Stimulated activated naive B cell treated with anti-CD40 and anti-IgM and Interleukin-4, amounts not matched to agents 10 μg/mL and 1 μg/mL and 100 μg/mL, for 72 hours (primary cell): ENCODE measurements at places on chromosomes 2 and 18.

GRCh38 chr18:46167971-46168370 lies 63.8 kb downstream of the HAUS1 start:
- H3K4me1 ChIP-seq: peaks cover 44% of the 10 kb centered on the region
- H3K36me3 ChIP-seq: no peaks in the 10 kb centered on the region
- H3K27me3 ChIP-seq: no peaks in the 10 kb centered on the region
- DNase-seq: peak; percentile 81
- peak overlapping the region; percentile 86 for H3K27ac ChIP-seq
- peak overlapping the region; percentile 80 for H3K4me3 ChIP-seq

DNA sequence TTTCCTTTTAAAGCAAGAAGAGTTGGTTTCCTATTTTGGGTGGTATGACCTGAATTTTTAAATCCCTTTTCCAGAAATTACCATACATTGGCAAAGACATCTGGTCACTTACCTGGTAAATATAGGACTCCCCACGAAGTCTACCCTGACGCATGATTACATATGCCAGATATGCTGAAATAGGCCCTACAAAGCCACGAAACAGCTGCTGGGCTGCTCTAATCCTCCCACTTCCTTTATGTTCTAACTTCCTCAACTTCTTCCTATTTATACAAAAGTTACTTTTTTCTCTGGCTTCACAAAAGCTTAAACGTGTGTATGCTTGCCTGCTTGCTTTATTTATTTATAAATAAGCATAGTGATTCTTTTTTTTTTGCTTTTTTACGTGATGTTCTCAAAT lies 186.0 kb upstream of the EPHA4 start:
- DNase-seq: no peak
- H3K27ac ChIP-seq: no peak overlapping the region
- H3K36me3 ChIP-seq: no peaks in the 10 kb centered on the region
- H3K4me1 ChIP-seq: no peaks in the 10 kb centered on the region
- no peak overlapping the region for H3K4me3 ChIP-seq
- H3K27me3 ChIP-seq: no peaks in the 10 kb centered on the region

- H3K27ac ChIP-seq: peak overlapping the region; percentile 97
- peaks cover 53% of the 10 kb centered on the region for H3K36me3 ChIP-seq
- DNase-seq: peak; percentile 64
- no peaks in the 10 kb centered on the region for H3K27me3 ChIP-seq
Measured at GRCh38 chr2:101717071-101717845, 19.8 kb downstream of the MAP4K4 start.

- H3K27me3 ChIP-seq: no peaks in the 10 kb centered on the region
- no peaks in the 10 kb centered on the region for H3K36me3 ChIP-seq
- no peaks in the 10 kb centered on the region for H3K4me1 ChIP-seq
- H3K27ac ChIP-seq: no peak overlapping the region
- no peak overlapping the region for H3K4me3 ChIP-seq
Measured at GRCh38 chr2:189341077-189341476, 100.2 kb upstream of the WDR75 start.

DNA sequence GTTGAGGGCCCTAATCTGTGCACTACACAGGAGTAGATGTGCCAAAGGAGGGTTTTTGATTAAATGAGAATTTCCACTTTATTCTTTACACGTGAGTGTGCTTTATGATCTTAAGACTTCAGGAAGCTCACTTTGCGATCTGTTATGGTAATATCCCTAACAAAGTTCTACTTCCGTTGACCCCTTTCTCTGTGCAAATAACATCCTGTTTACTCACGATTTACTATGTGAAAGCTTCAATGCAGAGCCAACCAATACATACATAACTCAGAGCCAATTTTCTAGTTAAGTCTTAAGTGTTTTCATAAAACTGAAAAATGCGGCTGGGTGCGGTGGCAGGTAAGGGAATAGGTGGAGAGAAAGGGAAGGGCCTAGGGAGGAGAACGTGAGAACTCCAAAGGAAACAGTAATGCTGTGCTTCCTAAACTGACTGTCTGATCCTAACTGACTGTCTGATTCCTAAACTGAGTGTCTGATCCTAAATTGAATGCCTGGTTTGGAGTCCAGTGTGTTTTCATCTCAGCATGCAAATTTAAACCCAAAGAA lies 87.6 kb downstream of the PLCL1 start:
- peaks cover 4% of the 10 kb centered on the region for H3K4me1 ChIP-seq
- H3K27ac ChIP-seq: no peak overlapping the region
- H3K27me3 ChIP-seq: peaks cover 14% of the 10 kb centered on the region
- H3K4me3 ChIP-seq: no peak overlapping the region
- DNase-seq: no peak

DNA sequence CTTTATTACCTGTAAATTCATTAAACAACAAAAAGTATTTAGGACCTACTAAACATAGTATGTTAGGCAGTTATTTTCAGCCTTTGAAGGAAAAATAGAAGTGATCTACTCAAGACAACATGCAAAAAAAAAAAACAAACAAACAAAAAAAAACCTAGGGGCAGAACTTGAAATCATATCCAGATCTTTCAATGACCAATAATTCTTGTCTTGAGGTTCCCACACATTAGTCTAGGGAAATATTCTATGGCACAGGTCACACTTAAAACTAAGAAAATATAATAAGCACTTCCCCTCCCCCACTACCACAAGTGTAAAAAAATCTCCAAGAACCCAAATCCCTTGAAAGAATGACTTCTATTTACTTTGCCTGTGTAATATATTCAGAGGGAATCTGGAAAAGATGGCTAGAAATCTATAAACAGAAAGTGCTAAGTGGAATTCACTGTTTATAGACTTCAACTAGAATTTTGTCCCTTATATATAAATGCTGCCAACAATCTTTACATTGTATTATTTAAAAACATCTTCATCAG lies 3.5 kb downstream of the PELI1 start:
- no peak for DNase-seq
- H3K27ac ChIP-seq: no peak overlapping the region
- H3K36me3 ChIP-seq: peaks cover 14% of the 10 kb centered on the region
- no peak overlapping the region for H3K4me3 ChIP-seq
- peaks cover 31% of the 10 kb centered on the region for H3K4me1 ChIP-seq
- H3K27me3 ChIP-seq: no peaks in the 10 kb centered on the region

DNA sequence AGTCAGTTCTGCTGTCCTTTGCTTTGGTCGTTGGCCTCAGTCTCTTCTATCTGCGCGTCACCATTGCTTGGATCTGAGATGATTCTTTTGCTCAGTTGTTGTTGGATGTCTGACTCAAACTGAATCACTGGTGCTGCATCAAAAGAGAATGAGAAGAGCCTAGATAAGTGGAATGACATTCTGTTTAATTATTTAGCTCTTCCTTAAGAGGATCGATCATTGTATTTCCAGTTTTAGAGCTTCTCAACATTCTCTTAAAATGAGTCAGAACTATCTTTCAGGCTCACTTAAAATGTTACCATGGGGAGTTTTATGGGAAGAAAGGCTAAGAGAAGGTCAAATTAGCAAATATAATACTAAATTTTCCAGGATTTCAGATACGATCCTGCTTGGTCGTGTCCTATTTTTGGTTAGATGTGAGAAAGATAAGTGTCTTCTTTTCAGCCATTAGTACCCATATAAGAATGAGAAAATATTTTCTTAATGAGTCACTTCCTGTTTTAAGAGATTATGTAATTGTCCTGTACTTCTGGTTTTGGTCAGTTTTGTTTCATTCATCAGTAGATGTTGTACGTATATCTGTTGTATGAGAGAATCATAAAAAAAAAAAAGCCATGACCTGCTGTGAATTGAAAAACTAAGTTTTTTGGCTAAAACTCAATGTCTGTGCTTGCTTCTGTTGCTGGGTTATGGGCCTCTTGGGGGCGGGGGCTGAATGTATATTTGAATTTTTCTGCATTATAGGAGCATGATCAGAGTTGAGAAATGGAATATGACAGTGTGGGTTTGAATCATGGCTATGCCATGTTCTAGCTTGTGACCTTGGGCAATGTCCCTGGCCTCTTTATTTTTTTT lies 31.6 kb upstream of the CASP10 start:
- no peak overlapping the region for H3K4me3 ChIP-seq
- DNase-seq: no peak
- peak overlapping the region; percentile 85 for H3K27ac ChIP-seq

DNA sequence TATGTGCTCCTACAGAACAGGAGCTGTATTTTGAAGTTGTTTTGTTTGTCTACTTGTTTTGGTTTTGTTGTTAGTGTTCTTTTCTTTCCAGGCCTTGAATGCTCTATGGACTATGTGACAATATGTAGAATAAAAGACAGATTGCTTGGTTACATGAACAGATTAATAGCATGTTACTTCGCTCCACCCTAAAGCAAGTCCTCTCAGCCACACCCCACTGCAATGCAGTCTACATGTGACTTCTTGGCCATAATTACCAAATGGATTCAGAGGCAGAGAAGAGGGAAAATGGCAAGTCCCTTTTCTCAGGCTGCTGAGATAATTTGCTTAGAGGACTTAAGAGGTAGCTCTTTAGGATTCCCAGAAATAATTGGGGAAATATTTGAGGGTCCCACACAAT lies 123.2 kb upstream of the CYP1B1 start:
- DNase-seq: no peak
- peaks cover 24% of the 10 kb centered on the region for H3K27me3 ChIP-seq
- H3K4me3 ChIP-seq: no peak overlapping the region
- H3K4me1 ChIP-seq: peaks cover 8% of the 10 kb centered on the region
- H3K36me3 ChIP-seq: no peaks in the 10 kb centered on the region

- DNase-seq: no peak
- H3K27ac ChIP-seq: peak overlapping the region; percentile 51
- H3K27me3 ChIP-seq: no peaks in the 10 kb centered on the region
- no peak overlapping the region for H3K4me3 ChIP-seq
Measured at GRCh38 chr18:79447703-79448367, 52.1 kb downstream of the NFATC1 start.

- peaks cover 26% of the 10 kb centered on the region for H3K4me1 ChIP-seq
- no peaks in the 10 kb centered on the region for H3K27me3 ChIP-seq
- peak overlapping the region; percentile 5 for H3K4me3 ChIP-seq
- no peak overlapping the region for H3K27ac ChIP-seq
- no peaks in the 10 kb centered on the region for H3K36me3 ChIP-seq
Measured at GRCh38 chr2:179059026-179059700, 9.2 kb upstream of the CCDC141 start.

DNA sequence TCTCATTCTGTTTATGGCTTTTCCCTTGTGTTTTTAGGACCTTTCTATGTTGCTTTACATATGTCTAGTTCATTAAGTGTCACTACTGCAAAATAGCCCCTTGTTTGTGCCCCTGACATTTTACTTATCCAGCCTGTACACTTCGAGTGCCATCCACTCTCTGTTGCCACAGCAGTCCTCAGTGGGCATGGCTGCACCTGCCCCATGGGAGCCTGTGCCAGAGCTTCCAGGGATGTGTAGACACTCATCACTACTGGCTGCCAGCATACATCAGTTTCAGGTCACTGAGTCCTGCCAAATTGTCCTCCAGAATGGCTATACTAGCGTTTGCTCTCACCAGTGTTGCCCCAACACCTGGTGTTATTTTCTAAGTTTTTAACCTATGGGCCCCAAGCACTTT lies 80.4 kb downstream of the ARMC9 start:
- H3K36me3 ChIP-seq: peaks cover 43% of the 10 kb centered on the region
- no peak overlapping the region for H3K27ac ChIP-seq
- H3K4me1 ChIP-seq: peaks cover 25% of the 10 kb centered on the region
- H3K27me3 ChIP-seq: no peaks in the 10 kb centered on the region
- no peak for DNase-seq

DNA sequence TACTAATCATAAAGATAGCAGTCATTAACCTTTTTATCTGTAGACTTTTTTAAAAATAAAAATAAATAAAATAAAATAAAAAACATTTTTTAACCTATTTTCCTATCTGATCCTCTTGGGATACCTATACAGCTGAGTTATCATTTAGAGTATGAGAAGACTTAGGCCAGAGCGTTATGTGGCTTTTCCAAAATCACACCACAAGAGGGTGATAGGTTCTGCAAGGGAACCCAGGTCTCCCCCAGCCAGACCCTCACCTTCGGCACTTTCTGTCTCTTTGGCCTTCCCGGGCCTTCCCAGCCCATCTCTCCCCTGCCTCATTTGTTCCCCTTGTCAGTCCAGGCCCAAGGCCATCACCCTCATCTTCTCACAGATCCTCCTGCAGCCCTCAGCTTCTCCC lies 311.7 kb downstream of the SMAD2 start:
- peaks cover 40% of the 10 kb centered on the region for H3K27me3 ChIP-seq
- H3K4me1 ChIP-seq: no peaks in the 10 kb centered on the region
- DNase-seq: no peak
- H3K27ac ChIP-seq: no peak overlapping the region

DNA sequence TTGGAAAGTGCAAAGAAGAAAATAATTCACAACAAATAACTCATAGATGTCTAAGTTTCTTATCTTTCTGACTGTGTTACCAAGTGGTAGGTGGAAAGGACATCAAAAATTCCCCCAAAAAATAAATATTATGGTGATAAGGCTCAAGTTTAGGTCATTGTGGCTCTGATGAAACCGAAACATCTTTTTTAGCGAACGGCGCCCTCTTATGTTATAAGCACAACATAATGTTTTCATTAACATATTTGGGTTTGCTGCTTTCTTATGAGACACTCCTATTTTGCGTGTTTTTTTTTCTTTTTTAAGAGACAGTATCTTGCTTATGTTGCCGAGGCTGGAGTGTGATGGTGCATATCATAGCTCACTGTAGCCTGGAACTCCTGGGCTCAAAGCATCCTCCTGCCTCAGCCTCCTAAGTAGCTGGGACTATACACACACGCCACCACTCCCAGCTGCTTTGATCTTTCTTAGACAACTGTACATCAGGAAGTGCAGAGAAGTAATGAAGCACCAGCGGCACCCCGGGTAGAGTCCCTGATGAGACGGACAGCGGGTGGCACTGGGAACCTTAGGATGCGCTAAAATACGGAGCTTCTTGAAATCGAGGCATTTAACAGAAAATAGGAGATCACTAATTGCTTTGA lies 38.5 kb upstream of the SLC35G4 start:
- peaks cover 5% of the 10 kb centered on the region for H3K4me1 ChIP-seq
- H3K36me3 ChIP-seq: no peaks in the 10 kb centered on the region
- no peak for DNase-seq
- no peak overlapping the region for H3K27ac ChIP-seq

- no peaks in the 10 kb centered on the region for H3K36me3 ChIP-seq
- DNase-seq: no peak
- no peaks in the 10 kb centered on the region for H3K4me1 ChIP-seq
- H3K27me3 ChIP-seq: peaks cover under 1% of the 10 kb centered on the region
- H3K27ac ChIP-seq: no peak overlapping the region
Measured at GRCh38 chr2:47235132-47235531, 80.0 kb upstream of the STPG4 start.

- H3K27me3 ChIP-seq: peaks cover 9% of the 10 kb centered on the region
- no peak for DNase-seq
- no peaks in the 10 kb centered on the region for H3K36me3 ChIP-seq
Measured at GRCh38 chr2:6372317-6372901, 493.3 kb downstream of the CMPK2 start.

DNA sequence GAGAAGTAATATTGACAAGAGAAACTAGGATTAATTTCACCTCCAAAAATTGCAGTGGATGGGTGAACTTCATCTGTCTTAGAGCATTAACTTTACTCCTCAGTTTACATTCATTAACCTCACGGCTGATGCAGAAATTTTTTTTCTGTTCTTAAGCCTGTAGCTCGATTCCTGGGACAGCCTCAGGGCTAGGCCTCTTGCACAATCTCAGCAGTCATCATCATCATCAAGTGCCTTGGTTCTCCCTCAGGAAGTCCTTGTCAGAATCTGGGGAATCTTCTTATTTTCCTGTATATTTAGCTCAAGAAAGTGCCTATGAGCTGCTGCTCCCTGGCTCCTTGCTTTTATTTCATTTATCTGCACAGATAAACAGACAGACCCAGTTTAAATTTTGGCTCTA lies 1272.2 kb upstream of the LRRTM1 start:
- H3K4me1 ChIP-seq: no peaks in the 10 kb centered on the region
- no peak overlapping the region for H3K4me3 ChIP-seq
- no peaks in the 10 kb centered on the region for H3K27me3 ChIP-seq
- H3K36me3 ChIP-seq: no peaks in the 10 kb centered on the region
